ENCODE measurements at places on chromosomes 5 and 9.

DNA sequence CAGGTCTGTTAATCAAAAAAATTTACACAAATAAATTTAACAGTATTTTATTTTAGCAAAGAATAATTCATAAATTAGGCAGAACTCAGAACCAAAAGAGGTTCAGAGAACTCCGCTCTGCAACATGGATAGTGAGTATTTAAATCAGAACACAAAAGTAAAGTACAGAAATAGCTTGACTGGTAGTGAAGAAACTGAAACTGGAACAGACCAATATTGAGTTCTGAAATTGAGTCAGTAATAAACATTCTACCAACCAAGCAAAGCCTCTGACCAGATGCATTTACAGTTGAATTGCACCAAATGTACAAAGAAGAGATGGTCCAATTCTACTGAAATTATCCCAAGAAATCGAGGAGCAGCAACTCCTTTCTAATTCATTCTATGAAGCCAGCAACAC, 1542.8 kb downstream of the EFNA5 start:
- no peak for DNase-seq

DNA sequence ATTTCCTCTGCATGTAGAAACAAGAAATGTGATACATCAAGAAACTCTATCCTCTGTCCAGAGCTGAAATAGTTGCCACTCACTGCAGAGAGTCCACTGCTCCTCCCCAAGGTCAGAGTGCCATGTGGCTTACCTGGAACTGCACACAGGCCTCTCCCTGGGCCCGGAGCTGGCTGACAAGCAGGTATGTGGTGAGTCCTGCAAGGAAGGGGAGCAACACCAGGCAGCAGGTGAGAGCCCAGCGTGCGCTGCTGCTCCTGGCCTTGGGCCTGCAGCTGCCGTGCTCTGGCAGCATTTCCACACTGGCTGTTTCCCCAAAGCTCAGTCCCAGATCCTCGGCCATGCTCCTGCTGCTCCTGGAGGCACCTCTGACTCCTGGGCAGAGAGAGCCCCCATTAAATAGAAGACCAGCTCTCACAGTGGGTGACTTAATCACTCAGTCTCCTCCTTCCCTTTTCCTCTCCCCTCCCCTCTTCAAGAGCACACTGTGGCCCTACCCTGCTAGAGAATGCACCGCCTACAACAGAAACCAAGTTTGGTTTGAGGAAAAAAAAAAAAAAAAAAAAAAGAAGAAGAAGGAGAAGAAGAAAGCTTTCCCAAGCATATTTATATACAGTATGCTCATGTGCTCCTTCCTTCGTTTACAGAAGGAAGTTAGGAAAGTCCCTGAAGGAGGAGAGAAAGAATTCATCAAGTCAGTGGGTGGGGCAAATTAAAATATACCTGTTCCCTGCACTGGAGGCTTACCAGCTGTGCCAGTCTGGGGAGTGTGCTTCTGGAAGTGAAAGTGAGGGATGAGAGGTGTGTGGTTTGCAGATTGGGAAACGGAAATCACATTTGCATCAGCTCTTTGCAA, at the start of gene TNFSF15:
TSS of gene TNFSF15 (minus strand) at position 370 of the 856 bp plus-strand sequence. CDS start at position 343, 27 bp downstream.
- peak; percentile 7 for DNase-seq

- no peak for DNase-seq
Observed at GRCh38 chr5:68084396-68084795, 131.2 kb upstream of the PIK3R1 start.

DNA sequence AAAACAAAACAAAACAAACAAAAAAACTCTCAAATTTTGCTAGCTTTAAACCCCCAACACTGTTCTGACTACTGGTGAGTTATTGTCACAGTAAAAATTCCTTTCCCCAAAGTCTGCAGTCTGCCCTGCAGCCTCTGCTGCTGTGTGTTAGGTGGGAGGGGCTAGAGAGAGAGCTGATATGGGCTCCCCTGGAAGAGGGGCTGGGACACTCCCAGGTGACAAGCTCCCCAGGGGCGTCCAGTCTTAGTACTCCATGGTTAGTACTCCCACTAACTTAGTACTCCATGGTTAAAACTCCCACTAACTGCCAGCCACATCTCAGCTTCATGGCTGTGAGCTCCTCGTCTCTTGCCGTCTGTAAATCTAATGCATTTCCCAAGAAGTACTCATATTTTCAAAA, 191.9 kb downstream of the FANCC start:
- no peak for DNase-seq

All from GM12891 (cell line).